ENCODE measurements at places on chromosomes 1 and 21.

- no peak for DNase-seq
Measured at GRCh38 chr1:172143384-172144055, 277.0 kb upstream of the C1orf105 start.

- DNase-seq = no peak
Measured at GRCh38 chr1:42146626-42147320, 6.4 kb upstream of the GUCA2B start.

DNA sequence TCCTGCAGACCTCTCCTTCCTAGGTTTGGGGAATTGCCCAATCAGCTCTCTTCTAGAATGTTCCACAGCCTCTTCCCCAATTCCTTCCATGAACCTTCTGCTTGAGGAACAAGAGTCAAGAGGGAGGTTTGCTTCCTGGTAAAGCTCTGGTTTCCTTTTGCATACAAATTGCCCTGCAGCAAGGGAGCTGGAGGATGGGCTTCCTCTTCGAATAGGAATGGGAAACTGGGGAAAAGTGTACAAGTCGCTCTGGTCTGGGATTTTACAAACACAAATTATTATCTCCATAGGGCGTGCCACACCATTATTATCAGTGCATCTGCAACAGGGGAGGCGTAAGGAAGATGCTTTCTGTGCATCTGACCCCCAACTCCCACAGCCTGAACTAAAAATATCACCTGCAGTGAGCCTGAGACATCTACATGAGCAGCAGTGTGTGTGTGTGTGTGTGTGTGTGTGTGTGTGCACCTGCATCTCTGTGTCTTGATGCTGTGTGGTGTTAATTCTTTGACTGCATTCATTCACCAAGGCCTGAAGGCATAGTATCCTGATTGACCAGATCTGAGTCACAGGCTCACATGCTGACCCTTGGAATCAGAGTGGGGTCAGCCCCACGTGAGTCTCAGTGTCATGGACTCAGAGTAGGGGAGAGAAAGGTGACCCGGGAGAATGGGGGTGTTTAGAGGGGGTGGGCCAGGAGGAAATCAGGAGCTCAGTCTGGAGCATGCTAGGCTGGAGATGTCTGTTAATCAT is 272.9 kb downstream of the KAZN start:
- DNase-seq = no peak

DNA sequence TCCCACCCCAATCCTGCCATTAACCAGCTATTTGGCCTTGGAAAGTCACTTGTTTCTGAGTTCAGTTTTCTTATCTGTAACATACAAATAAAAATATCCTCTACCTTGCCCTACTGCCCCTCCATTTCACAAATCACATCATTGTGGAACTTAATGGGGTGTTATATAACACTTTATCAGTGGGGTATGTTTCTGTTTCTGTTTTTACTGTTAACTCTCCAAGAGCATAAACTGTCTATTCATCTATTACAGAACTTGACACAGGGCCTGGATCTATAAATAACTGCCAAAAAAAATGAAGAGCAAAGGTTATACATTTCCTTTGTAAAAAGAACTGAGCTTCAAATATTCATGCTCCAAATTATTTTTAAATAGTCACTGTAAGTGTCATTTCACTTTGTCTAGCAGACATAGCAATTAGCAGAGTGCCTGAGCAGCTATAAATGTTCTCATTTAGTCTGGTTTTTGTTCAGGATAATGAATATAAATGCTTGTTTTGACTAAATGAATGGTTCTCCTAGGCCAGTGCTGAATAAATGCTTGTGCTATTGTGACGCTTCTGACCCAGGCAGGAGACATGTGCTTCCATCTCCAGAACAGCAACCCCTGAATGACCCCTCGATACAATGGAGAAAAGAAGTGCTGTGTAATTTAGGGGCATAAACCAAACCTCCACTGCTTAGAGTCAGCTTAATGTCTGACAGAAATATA is 7.4 kb downstream of the PIGM start:
- no peak for DNase-seq

GRCh38 chr1:2570332-2570731 is 14.2 kb downstream of the TNFRSF14 start:
- no peak for DNase-seq

Measured in GM06990 (cell line).